Dermis blood vessel endothelial cell (primary cell): ENCODE measurements at places on chromosomes 2 and 18. TPM values are rescaled to one million over a fixed set of nuclear protein-coding genes. Genes with fewer than 3 reads are reported as not detected.

LIMS4 gene
- 40.1 and 53.6 TPM in 2 replicates for total RNA-seq

KCNF1 gene
- total RNA-seq = 1.0 and 1.9 TPM in 2 replicates

RAD51AP2 gene
- not detected in 2 replicates for total RNA-seq

PLA2R1 gene
- 17.0 and 32.3 TPM in 2 replicates for total RNA-seq

CHRNG gene
- total RNA-seq = not detected in 2 replicates

AQP4 gene
- total RNA-seq = under 0.01 TPM in 1 of 2 replicates, not detected in the other

RNF152 gene
- 88.8 and 91.2 TPM in 2 replicates for total RNA-seq

SAG gene
- total RNA-seq = 0.19 TPM in 1 of 2 replicates, not detected in the other

GPR35 gene
- total RNA-seq = 0.33 and 0.85 TPM in 2 replicates

TTN gene
- total RNA-seq = 1.5 and 1.8 TPM in 2 replicates

TOGARAM2 gene
- 0.19 TPM in 1 of 2 replicates, not detected in the other for total RNA-seq

XDH gene
- total RNA-seq = not detected in 2 replicates

EHD3 gene
- total RNA-seq = 6.0 and 7.8 TPM in 2 replicates
